ENCODE measurements at places on chromosomes 2 and 18.

DNA sequence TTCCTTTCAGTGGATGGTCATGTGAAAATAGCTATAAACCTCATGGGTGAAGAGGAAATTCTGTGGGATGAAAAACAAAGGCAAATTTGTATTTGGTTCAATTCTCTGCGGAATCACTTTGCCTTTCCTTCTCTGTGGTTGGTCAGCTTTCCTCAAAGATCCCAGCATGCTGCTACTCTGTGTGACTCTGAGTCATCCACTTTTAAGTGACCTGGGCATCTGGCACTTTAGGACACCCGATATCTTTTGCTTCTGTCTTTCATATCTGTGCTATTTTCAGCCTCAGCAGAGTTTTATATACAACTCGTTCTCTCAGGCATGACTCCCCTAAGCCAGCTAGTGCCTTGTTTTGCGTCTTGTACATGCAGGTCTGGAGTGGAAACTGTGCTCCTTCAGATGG is 217.0 kb upstream of the PIEZO2 start:
- DNase-seq: no peak

DNA sequence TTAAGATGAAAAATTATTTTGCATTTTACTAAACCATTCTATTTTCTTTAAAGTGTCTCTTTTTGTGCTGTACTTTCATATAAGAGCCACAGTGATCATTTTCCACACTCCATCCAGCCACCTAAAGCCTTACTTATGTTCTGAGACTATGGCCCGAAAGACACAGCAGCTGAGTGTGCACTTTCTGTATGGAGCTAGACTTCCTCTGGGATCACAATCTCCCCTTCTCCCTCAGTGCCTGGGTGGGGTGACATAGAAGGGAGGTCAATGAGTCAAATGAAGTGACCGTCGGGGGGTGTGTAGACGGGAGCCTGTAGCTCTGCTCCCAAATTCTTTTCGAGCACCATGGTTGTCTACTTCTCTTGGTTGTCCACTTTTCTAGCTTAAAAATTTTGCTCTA is 97.8 kb upstream of the ARL4C start:
- DNase-seq: no peak

DNA sequence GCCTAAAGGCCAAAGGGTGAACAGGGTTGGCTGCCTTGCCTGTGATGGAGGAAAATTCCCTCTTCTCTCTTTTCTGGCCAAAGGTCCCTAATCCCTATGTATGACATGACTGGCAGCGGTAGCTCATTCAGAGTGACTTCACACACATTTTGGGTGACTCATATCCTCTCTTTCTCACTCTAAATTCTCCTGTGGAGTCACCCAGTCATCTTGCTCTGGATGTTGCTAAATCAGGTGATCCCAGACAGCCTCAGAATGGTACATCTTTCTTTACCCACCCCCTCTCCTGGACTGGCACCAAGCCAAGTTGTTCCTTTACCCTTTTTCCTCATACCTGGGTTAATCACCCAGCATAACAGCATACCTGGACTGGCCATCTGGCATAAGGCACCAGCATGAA is 77.2 kb downstream of the NEURL3 start:
- DNase-seq: peak; percentile 100

GRCh38 chr2:151887164-151887563 is 58.9 kb upstream of the ARL5A start:
- no peak for DNase-seq

GRCh38 chr2:43507137-43507536 is 88.7 kb downstream of the THADA start:
- DNase-seq: peak; percentile 69

- peak; percentile 90 for DNase-seq
Measured at GRCh38 chr2:110113961-110114591, 1.5 kb downstream of the MALL start.

DNA sequence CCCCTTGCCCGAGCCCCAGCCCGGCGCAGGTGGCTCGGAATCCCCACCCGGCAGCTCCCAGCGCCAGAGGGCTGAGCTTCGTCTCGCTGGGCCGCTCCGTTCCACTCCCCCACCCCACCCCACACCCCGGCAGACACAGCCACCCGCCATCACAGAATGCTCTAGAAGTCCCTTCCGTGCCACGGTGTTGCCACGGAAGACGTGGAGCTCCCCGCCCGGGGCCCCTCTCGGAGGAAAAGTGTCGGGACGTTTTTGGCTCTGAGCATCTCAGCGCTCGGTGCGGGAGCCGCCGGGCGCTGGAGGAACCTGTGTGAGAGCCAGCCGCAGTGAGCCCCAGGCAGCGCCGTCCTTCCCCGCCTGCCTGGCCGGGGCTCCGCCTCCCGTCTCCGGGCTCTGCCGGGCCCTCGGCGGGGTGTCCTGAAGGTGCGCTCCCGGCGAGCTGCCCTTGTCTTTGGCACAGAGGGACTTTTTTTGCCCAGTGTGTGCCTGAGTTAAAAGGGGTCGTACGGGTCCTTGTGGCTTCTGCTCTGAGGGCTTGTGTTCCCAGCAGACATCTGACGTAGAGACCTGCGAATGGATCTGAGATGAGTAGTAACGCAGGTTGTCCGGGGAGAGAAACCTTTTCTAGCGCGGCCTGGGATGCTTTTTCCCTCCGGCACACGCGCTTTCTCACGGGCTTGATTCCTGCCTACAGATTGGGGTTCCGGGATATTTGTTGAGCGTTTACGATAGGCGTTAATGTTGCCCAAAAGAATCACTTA is 1.8 kb downstream of the ZCCHC2 start:
- peak; percentile 66 for DNase-seq

DNA sequence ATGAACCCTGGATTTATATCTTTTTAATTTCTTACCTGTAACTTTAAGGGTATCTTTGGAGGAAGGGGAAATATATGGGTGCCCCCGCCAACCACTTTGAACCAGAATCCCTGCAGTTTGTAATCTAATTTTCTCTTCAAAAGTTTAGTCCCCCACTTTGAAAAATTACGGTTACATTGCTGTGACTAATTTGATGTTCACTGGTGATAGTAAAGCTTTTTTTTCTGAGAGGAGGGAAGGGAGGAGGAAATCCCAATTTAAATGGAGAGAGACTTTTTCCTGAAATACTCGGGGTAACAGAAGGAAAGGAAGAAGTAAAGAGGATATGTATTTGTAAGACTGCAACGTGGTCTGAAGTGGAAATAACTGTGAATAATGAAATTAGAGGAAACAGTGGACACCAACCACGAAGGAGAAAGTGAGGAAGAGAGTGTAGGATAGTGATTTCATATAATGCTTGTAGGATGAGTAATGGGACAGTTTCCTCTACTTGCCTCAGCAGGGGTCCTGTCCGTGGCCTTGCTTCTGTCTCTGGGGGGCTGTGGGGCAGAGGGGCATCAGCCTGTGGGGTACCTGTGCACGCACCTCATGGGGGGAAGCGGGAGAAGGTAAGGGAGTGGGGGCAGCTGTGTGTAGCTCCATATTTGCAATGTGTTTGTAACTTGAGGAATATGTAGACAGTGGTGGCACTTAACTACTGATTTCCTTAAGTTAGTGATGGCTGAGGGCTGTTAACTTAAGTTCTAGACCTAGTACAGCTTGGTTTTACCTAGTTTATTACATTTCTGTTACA is 161.1 kb downstream of the LTBP1 start:
- peak; percentile 17 for DNase-seq

DNA sequence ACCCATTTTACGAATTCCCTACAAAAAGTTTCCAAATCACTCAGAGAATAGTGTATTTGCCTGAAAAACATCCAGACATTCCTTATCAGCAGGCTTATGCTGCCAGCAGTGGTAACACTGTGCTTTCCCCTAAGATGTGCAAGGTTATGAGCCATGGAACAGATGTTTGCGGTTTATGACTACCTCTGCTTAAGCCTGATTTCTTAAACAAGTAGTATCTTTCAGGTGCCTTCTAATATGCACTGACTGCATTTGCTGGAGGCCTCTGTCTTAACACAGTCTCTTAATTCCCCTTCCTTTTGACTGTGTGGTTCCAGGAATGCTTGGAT is 54.8 kb downstream of the CDC42EP3 start:
- DNase-seq: no peak

DNA sequence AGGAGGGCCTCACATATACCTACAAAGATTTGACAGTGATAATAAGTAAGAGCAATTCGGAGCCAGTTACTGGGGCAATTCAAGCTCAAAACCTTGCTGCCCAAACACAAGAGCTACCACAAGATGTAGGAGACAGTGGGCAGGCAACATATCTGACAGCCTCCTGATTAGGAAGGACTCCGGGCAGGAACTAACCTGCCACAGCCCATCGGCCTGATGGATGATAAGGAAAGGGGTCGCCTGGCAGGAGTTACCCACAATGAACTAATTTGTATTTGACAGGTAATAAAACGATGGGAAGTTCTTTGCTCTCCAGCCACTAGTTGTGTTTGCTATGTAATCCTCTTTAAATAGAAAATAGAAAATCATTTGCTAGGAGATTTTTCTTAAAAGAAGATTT is 100.2 kb downstream of the ARHGAP15 start:
- DNase-seq: no peak

DNA sequence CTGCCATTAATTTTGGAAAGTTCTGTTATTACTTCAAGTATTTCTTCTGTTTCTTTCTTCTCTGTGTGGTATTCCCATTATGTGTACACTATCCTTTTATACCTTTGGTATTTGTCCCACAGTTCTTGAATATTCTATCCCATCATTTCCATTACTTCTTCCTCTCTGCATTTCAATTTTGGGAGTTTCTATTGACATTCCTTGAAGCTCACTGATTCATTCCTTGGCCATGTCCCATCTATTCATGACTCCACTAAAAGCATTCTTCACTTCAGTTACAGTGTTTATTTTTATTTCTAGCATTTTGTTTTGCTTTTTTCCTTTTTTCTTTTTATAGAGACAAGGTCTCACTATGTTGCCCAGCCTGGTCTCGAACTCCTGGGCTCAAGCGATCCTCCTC is 30.3 kb downstream of the PROC start:
- DNase-seq: no peak

GRCh38 chr18:57427429-57428201 is 7.6 kb upstream of the ONECUT2 start:
- no peak for DNase-seq

- DNase-seq: peak; percentile 50
Measured at GRCh38 chr18:59787998-59788790, 91.0 kb upstream of the CCBE1 start.

GRCh38 chr2:67142071-67142470 is 255.1 kb upstream of the ETAA1 start:
- no peak for DNase-seq

- no peak for DNase-seq
Measured at GRCh38 chr2:15810477-15811150, 129.7 kb upstream of the MYCN start.

DNA sequence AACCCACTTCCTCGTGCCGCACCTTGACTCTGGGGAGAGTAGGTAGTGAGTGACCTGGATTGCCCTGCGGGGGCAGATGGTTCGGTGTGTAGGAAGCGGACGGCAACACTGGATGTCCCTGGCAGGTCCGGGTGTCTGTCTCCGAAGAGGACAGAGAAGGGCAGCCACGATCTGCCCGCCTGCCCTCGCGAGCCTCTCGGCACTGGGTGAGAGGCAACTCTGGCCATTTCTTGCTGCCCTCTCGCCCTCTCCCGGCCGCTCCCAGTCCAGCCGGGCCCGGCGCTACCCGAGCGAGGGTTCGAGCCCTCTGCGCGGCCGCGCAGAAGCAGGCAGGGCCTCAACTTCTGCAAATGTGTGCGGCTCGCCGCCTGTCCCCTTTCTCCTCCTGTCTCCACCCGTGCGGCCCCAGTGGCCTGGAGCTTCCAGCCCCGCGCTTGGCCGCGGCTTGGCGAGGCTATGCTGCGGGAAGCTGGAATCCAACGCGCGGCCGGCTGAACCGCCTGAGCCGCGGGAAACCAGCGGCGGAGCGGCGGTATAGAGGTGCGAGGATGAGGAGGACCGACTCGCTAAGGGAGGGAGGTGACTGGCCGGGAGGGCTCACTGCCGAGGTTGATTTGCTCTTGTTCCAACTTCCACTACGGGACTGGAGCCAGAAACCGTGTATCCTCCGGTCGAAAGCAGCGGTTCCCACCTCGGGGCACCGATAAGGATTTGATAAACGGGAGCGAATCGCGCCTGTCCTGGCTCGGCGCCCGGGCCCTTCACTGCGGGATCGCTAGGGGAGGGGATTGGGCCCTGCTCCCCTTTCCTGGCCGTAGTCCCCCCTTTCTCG is 1.5 kb downstream of the EPAS1 start:
- peak; percentile 60 for DNase-seq

DNA sequence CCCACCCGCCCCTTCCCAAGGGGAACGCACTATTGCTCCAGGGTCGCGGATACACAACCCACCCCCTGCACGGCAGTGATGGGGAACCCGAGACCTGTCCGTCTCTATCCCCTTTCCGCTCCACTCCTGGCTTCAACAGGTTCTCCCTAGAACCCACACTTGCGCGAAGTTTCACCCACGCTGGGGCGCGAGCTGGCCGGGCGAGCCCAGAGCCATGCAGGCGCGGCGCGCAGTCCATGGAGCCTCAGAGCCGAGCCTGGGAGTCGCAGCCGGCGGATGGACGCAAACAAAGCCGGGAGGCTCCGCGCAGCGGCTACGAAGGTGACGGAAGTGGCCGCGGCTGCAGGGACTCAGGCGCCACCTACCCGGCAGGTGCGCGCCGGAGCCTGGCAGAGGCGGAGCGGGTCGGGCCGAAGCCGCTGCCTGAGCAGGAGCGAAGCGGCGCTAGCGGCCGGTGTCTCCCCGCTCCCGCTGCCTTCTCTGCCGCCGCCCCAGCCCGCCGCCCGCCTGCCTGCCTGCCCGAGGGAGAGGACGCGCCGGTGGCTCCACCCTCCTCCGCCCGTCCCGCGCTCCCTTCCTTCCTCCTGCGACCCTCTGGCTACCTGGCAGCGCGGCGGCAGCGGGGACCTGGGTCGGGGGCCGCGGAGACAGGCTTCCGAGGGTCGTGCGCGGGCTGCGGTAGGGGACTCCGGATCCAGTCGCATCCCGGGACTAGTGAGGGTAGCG is 14.0 kb downstream of the ALPG start:
- peak; percentile 58 for DNase-seq

DNA sequence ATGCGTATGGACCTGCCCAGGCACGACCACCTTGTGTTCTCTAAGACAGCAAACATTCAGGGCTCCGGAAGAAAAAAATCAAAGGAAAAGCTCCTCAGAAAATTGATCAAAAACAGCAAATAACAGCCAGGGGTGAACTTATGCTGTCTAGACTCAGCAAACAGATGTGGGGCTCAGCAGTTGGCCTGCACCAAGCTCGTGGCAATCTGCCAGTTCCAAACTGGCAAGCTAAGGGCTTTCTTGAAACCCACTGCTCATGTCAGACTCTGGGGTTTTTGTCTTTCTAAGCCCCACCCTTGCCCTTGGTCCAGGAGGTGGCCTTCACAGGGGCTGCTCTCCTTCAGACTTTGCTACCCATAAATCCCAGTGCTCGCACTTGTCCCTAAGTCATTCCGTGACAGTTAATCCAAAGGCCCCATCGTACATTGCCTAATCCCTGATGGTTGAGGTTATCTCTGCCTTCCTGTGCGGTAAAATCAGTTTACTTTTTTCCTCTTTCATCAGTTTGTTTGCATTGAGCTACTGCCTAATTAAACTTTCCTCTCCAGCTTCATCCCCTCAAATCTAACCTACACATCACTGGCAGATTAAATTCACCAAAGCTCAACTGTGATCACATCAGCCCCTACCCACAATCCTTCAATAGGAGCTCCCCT is 408.0 kb downstream of the LRATD1 start:
- DNase-seq: no peak

Measured in kidney tubule cell (primary cell).